ENCODE measurements at places on chromosomes 7 and 10. TPM values are rescaled to one million over a fixed set of nuclear protein-coding genes. Genes with fewer than 3 reads are reported as not detected.

EBF3 gene
- total RNA-seq: 0.19 TPM

GBX1 gene
- not detected for total RNA-seq

CTNNA3 gene
- total RNA-seq: not detected

ECHDC3 gene
- total RNA-seq: 10.1 TPM

PCLO gene
- total RNA-seq: 1.2 TPM

LHFPL3 gene
- not detected for total RNA-seq

GHRHR gene
- not detected for total RNA-seq

SOSTDC1 gene
- not detected for total RNA-seq

CYP2C18 gene
- 0.07 TPM for total RNA-seq

HGF gene
- not detected for total RNA-seq

Measured in A549 treated with CpdA at 1 μM for 4 hours (cell line).